NCI-H1417 treated with DMSO at 0.1 percent for 48 hours (cell line): ENCODE measurements at places on chromosomes 4 and X.
A peak's percentile ranks its signal among the peaks of the same experiment; 100 is the strongest.

- no peak for DNase-seq
Measured at GRCh38 chr4:28555866-28556265, 1695.2 kb downstream of the STIM2 start.

- DNase-seq: no peak
Measured at GRCh38 chr4:161303551-161303950, 860.2 kb downstream of the FSTL5 start.

DNA sequence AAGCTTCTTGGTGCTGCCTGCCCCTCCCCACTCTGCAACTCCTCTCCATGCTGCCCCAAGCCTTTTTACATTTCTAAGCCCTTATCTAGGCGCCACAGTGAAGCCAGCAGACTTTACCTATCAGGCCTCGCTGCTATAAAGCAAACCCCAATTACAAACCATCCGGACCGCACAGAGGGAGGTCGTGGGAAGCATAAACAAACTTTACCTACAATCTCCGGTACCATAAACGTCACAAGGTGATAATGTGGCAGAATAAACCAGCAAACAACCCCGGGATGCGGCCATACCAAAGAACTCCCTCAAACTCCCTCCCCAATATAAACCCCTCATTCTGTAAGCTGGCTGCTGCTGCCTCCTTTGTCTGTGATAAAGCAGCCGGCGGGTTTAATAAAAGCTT, 54.0 kb upstream of the ZCCHC13 start:
- no peak for DNase-seq

- DNase-seq: no peak
Measured at GRCh38 chr4:38665551-38666411, 1.8 kb downstream of the KLF3 start.

DNA sequence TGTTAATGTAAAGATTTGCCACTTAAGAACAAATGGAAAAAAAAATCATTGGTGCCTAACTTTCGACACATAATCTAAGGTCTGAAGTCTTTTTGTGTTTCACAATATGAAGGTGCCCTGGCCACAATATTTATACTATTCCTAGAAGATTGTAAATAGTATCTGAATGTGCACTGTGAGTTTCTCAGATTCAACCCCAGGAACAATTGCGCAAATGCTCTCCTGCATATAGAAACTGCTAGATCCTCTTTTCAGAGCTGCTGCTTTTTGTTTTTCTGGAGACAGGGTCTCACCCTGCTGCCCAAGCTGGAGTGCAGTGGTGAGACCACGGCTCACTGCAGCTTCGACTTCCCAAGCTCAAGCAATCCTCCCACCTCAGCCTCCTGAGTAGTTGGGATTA, 480.1 kb upstream of the FTHL17 start:
- no peak for DNase-seq

DNA sequence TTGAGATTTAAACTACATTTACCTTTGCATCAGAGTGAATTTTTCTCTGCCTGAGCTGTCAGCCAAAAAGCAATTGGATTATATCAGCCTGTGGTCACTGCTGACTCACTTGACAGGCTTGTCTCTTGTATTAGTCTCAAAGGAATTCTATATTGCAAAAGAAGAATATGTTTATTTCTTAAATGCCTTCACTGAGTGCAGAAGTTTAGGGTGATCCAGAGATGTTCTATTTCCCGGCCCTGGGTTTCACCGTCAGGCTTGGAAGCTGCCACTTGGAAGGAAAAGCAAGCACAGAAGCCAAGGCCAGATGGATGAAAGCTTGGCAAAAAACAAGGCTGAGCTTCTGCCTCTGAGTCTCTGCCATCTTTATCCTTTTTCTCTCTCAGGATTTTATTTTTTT, 80.9 kb downstream of the FAM114A1 start:
- no peak for DNase-seq

- peak; percentile 5 for DNase-seq
Measured at GRCh38 chrX:154373340-154374306, 811 bp downstream of the FLNA start.

GRCh38 chrX:55159551-55159950, 60.6 kb upstream of the PAGE5 start:
- DNase-seq: no peak

- no peak for DNase-seq
Measured at GRCh38 chrX:108735679-108736508, 469 bp downstream of the IRS4 start.

DNA sequence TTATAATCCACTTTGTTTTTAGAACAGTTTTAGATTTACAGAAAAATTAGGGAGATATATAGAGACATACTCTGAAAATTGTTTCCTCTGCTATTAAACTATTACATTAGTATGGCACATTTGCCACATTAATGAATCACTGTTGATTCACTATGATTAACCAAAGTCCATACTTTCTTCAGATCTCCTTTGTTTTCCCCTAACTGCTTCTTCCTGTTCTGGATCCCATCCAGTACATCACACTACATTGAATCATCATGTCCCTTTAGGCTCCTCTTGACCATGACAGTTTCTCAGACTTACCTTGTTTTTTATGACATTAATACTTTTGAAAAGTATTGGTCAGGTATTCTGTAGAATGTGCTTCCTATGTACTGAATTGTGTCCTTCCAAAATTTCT, 109.2 kb upstream of the EDNRA start:
- DNase-seq: no peak

DNA sequence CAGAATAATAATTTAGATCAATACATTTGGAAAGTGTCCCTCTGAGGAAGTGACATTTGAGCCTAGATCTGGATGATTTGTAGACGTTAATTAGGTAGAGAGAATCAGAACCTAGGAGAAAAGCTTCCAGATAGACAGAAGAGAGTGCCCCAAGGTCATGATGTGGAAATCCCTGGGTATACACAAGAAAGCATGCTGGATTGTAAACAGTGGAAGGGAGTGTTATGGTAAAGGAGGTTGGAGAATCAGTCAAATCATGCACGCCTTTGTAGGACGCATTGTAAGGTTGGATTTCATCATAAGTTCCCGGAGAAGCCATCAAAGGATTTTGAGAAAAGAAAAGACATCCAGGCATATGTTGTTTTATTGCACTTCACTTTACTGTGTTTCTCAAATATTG, 156.3 kb downstream of the PARM1 start:
- DNase-seq: no peak

- DNase-seq: no peak
Measured at GRCh38 chr4:42296196-42296595, 101.1 kb upstream of the SHISA3 start.

- DNase-seq: peak; percentile 46
Measured at GRCh38 chrX:137565921-137566745, at the start of gene ZIC3. Gene ZIC3 (plus strand): TSS chrX:137566127. CDS start chrX:137566692, 565 bp downstream.

DNA sequence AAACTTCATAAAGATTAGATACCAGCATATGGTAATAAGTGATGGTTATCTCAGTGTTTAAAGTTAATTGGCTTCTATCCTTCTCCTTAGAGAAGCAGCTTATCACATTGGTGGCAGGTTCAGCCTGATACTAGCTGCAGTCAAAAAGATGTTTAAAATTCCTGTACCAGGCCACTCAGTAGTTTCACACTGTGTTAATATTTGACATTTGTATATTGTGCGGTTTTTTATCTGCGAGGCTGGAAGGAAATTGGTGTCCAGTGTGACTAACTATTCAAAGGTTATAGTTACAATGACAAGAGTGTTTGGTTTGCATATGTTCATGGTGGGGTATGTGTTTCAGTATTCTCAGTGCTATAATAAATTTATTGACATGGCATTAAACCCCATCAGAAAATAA, 27.5 kb upstream of the TBC1D8B start:
- no peak for DNase-seq

DNA sequence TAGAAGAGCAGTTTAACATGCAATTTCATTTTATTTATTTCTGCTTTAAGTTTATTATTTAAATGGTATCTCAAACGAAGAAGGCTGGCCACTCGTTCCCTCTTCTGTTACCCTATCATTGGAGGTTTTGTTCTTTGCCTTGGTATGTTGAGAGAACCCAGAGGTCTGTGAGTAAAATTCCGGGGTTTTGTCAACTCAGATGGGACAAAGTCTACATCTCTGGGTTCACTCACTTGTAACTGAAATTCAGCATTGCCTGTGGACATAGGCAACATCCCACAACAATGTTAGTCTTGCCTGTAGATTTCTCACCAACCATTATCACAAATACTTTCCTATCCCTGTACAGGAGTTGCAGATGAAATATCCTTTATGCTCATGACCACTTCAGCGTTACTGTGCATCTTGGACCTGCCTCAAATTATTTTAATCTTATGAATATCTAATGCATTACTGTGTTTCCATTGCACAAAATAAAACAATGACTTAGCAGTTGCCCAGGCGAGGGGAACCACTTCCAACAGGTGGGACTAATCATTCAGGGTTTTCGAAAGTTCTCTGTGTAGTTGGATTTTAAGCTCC, 33.5 kb upstream of the CD99 start:
- no peak for DNase-seq

- peak; percentile 30 for DNase-seq
Measured at GRCh38 chr4:85084371-85085094, 118.0 kb upstream of the WDFY3 start.

DNA sequence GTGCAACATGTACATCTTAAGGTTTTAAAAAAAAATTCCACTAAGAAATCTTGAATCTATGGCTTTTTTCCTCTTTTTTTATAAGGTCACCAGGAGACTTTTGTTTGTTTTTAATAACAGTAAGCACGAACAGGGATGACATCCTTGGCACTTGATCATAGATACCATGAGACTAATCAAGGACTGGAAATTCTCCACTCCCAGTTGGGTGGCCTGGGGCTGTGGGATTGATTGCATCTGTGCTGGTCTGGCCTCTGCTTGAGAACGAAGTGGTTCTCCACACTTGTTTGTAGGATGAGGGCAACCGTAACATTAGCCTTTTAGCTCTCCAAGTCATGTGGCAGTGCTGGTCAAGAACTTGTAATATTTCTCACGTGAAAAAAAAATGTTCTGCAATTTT, 35.4 kb downstream of the SNX25 start:
- no peak for DNase-seq
